ENCODE measurements at places on chromosomes 16 and 17. TPM values are rescaled to one million over a fixed set of nuclear protein-coding genes. Genes with fewer than 3 reads are reported as not detected.

Gene PYY
- not detected for total RNA-seq

DNA sequence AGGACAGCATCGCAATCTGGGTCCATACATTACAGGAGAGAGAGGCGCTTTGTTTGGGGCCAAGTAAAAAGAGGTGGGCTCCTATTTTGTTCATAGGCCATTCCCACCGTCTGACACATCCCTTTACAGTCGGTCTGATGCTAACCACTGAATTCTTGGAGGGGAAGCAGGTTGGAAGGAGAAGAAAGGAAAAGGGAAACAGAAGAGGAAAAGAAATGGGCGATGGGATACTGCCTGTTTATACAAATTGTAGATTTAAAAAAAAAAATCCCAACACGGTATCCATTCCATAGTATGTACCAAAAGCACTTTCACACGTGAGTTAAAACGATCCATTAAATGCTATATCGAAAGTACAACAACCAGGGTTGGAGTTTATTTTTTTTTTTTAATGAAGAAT is 4.0 kb upstream of the ZFHX3 start:
- DNase-seq: no peak

- no peak for DNase-seq
These were observed 12.6 kb downstream of the TAX1BP3 start for GRCh38 chr17:3655766-3656165.

DNA sequence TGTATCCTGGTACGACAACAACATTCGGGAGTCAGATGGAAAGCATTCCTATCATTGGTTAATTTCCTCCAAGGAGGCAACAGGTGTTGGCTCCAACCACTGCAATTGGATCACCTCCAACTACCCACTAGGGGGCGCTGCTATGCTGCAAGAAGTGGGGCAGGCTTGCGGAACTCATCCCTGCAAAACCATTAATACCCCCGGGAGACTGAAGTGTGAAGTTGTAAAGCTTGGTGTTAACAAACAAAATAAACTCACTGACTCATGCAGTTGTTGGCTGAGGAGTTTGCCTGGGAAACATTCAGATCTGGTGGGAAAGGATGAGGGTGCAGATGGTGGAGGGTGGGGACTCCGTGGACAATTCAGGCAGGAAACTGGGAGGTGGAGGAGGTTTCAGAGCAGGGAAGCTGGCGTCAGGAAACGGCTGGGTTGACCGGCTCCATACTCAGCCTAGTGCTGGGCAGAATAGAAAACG is 84.9 kb downstream of the HS3ST2 start:
- peak; percentile 6 for DNase-seq

Gene SLC7A5
- total RNA-seq: 383 TPM

GRCh38 chr17:81518113-81518784 is 5.7 kb upstream of the ACTG1 start:
- no peak for DNase-seq

DNA sequence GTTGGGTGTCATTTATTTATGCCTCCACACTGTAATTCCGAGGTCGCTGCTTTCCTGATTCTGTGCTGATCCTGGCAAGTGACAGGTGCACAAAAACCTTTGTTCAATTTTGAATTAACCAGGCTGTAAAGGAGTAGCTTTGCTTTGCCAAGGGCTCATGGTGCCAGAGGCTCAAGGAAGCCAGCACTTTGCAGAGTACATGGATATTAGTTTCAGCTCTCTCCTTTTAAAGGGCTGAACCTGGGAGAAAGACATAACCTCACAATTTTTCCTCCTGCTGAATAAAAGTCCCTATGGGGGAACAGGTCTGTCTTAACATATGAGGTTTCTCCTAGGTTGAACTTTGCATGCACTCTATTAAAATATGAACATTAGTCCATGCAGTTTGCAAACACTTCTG is 227.6 kb upstream of the WSB1 start:
- no peak for DNase-seq

DNA sequence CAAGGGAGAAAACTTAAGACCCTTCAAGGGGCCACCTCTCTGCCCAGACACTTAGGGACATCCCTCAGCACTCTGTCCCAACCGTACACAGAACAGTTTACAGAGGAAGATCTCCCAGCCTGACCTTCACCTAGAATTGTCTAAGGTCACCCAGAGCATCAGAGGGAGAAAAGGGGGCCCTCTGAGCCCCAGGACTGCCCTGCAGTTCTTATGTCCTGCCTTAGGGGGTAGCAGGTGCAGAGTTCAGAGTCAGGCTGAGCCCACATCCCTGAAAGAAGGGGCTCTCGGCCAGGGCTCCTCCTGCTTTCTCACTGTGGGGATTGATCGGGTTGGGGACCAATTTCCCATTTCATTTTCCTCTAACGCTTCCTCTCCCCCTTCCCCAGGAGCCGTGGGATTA is 15.4 kb downstream of the CA4 start:
- no peak for DNase-seq

- DNase-seq: no peak
These were observed 887.3 kb downstream of the CDH8 start for GRCh38 chr16:61148930-61149329.

Gene CNGB1
- not detected for total RNA-seq

Measured in CD8-positive, alpha-beta memory T cell (primary cell).